ENCODE measurements at places on chromosomes 7 and 10.

DNA sequence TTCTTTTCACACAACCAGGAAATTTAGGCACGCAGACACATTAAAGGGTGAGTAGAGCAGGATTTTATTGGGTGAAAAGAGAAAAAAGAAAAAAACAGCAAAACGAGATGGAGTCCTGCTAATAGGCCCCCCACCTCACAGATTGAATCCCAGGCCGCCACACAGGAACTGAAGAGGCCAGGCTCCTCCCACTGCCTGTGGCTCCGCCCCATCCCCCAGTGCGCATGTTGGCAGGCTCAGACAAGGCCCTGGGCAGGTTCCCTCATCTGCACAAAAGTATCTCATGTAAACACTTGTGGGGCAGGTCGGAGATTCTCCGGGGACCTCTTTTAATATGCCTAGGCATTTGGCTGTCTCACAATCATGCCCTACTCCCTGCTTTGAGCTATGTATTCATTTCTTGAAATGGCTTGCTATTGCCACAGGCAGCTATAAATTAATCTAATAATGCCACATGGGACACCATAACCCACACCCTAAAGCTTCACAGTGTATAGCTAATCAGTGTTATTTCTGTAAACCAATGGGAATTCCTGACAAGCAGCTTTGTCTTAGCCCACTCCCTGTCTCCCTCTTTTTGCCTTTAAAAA lies 76.2 kb upstream of the KIF5B start:
- DNase-seq: no peak

DNA sequence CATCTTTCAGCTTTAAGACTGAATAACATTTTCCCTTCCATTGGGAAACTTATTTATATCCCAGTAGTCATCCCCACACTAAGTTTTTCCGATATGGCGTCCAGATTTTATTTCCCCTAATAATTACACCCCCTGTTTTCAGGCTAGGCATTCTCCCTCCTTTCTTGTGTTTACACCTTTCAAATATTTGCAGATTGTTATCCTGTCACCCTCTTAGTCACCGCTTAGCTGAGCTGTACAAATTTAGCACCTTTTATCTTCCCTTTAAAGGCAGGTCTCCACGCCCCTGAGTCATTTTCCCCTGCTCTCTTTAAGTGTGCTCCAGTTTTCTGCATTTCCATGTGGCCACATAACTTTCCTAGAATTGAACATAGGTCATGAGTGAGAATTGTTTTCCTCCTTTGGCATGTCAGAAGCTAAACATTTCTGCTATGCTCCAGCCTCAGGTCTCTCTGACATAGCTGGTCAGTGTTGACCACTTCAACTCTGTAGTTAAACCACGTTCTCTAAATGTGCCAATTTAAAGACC lies 47.4 kb downstream of the LRRC4 start:
- no peak for DNase-seq

DNA sequence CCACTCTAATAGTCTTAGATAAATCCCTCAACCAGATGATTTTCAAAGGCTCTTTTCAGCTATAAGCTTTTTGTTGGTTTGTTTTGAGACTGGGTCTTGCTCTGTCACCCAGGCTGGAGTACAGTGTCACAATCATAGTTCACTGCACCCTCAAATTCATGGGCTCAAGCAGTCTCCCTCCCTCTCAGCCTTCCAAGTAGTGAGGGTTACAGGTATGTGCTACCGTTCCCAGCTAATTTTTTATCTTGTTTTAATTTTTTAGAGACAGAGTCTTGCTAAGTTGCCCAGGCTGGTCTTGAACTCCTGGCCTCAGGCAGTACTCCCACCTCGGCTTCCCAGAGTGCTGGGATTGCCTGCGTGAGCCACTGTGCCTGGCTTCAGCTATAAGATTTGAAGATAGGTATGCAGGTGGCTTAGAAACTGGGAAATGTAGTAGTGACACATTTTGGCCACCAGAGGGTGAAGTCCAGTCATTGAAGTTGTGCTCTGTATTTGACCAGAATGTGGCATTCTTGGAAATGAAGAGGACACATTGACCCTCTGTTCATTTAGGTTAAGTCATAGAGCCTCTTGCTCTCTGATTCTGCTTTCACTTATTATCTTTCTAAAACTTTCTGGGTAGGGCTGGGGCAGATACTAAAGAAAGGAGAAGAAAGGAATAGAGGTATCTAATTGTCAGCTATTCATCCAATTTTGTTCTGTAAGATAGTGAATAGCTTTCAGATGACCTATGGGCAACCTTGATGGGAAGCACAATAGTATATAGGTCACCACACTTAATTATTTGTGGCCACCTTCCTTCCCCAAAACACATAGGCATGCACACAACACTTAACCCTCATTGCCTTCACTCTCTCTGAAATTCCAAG lies 36.0 kb downstream of the R3HCC1L start:
- peak; percentile 18 for DNase-seq

DNA sequence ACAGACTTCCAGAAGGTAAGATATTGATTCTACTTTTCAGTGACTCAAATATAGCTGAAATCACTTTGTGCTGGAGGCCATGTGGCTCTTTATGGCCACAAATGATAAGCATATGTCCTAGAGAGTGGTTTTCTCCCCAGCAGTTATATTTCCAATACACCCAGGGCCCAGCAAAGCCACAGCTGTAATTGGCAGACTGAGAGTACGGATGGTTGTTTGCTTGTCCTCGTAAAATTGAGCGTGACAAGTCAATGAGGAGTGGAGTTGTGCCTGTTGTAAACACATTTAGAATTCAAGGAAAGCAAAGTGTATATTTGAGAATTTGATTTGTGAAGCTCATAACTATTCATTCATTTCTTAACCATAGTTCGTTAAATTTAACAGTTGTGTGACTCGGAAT lies 201.8 kb downstream of the LHFPL3 start:
- DNase-seq: no peak
